HepG2 (cell line): ENCODE measurements at places on chromosomes 13 and 19. TPM values are rescaled to one million over a fixed set of nuclear protein-coding genes. Genes with fewer than 3 reads are reported as not detected.

Gene KLK7
- not detected in 2 replicates for total RNA-seq

GRCh38 chr19:33781996-33782395, 14.7 kb upstream of the KCTD15 start:
- no peak for DNase-seq
- H3K4me1 ChIP-seq = peaks cover 7% of the 10 kb centered on the region
- peaks cover 68% of the 10 kb centered on the region for H3K27me3 ChIP-seq
- H3K27ac ChIP-seq = no peak overlapping the region

DNA sequence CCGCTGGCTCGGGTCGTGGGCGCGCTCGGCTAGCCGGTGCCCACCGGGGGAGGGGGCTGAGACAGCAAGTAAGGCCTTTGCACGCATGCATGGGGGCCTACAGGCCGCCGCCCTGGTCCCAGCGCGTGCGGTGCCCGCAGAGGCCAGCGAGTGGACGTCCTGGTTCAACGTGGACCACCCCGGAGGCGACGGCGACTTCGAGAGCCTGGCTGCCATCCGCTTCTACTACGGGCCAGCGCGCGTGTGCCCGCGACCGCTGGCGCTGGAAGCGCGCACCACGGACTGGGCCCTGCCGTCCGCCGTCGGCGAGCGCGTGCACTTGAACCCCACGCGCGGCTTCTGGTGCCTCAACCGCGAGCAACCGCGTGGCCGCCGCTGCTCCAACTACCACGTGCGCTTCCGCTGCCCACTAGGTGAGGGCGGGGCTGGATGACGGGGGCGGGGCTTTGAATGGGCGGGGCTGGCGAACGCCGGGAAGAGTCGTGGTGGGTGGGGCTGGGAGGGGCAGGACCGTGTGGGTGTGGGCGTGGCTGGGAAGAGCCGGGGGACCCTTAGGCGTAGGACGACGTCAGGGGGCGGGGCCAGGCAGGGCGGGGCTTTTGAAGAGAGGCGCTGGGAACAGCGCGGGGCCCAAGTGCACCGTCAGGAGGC, 2.1 kb downstream of the CILP2 start:
- 0 out of 2 replicates have a peak, but pooled peaks cover 5% of the 10 kb centered on the region for H3K4me1 ChIP-seq
- H3K36me3 ChIP-seq = no peaks in the 10 kb centered on the region
- no peak for DNase-seq
- no peak overlapping the region for H3K4me3 ChIP-seq
- H3K27me3 ChIP-seq = no peaks in the 10 kb centered on the region

Gene ZNF729
- not detected in 2 replicates for total RNA-seq

Gene IZUMO4
- total RNA-seq = 0.24 and 0.77 TPM in 2 replicates

DNA sequence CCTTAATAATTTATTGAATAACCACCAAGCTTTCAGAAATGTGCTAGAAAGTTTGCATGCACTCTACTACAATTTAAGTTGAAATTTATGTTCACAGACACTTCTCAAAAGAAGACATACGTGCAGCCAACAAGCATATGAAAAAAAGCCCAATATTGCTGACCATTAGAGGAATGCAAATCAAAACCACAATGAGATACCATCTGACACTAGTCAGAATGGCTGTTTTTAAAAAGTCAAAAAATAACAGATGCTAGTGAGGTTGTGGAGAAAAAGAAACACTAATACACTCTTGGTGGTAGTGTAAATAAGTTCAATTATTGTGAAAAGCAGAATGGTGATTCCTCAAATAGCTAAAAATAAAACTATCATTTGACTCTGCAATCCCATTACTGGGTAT, 308.8 kb upstream of the PCDH9 start:
- no peaks in the 10 kb centered on the region for H3K27me3 ChIP-seq
- no peaks in the 10 kb centered on the region for H3K36me3 ChIP-seq

GRCh38 chr13:75704927-75705288, 68.8 kb downstream of the LMO7 start:
- peaks cover 5% of the 10 kb centered on the region; the same call in 1 of the 2 replicates for H3K4me1 ChIP-seq
- no peak overlapping the region for H3K27ac ChIP-seq

Gene NRTN
- 3.2 and 4.1 TPM in 2 replicates for total RNA-seq

GRCh38 chr13:99374994-99375737, 68.0 kb upstream of the GPR183 start:
- no peak overlapping the region for H3K4me3 ChIP-seq
- H3K27ac ChIP-seq = no peak overlapping the region
- H3K36me3 ChIP-seq = no peaks in the 10 kb centered on the region; the same call in 1 of the 2 replicates
- H3K4me1 ChIP-seq = no peaks in the 10 kb centered on the region
- no peaks in the 10 kb centered on the region for H3K27me3 ChIP-seq
